ENCODE measurements at places on chromosomes 12 and 14. TPM values are rescaled to one million over a fixed set of nuclear protein-coding genes. Genes with fewer than 3 reads are reported as not detected.

DNA sequence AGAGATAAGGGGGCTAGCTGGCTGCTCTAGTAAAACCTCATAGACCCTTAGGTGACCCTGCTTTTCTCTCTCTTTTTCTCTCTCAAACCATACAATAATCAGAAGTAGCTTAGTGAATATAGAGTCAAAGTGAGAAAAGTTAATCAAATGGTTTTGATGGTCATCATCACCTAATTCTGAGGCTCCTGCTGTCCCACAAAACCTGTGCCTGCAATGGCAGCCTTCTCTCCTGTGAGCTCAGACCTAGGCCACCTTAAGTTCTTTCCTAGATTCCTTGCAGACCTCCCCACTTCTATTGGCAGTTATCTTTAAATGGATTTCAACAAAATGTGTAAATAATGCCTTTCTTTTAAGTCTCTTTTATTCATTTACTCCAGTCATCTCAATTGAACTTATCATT lies 1.5 kb upstream of the RPAP3 start:
- no peak for DNase-seq

DNA sequence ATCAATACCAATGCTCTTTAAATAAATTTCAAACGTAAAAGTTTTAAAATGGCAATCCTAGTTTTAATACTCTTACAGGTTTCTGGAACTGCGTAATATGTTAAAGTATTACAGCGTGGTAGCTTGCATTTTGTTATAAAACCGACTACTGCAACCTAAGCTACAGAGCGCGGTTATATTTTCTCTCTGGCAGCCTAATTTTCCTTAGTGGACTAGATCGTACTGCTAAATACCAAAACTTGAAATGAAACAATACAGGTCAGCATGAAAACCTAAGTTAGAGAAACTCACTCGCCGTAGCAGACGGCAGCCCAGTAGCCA lies 1.2 kb downstream of the CCDC92 start:
- no peak for DNase-seq

DNA sequence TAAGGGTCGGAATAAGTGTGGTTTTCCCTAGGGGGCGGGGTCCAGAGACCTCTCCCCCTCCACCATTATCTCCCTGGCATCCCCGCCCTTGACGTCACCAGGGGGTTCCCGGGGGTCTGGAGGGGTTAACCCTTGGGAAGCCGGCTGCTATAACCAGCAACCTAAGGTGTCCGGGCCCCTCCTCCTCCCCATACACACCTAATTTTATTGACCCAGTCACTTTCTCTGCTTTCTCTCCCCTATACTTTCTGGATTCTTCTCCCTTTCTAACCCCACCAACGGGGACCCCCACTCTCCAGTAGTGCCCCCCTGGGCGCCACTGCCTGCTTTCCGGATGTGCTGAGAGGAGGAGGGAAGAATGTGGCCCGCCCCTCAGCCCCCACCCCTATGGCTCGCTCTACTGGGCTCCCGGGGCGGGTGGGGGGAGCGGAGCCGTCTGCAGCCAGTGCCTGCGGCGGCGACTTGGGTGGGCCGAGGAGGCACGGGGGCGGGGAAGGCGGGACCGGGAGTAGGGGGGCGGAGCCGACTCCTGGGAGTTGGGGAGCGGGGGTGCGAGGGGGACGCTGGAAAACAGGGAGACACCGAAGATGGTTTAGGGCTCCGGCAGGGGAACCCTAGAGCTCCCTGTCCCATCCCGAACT lies 1.8 kb downstream of the GLI1 start:
- peak; percentile 42 for DNase-seq

TAS2R42 gene
- total RNA-seq: not detected

IL25 gene
- total RNA-seq: not detected

- peak; percentile 27 for DNase-seq
Measured at GRCh38 chr12:54159140-54159539, 29.6 kb downstream of the SMUG1 start.

DNA sequence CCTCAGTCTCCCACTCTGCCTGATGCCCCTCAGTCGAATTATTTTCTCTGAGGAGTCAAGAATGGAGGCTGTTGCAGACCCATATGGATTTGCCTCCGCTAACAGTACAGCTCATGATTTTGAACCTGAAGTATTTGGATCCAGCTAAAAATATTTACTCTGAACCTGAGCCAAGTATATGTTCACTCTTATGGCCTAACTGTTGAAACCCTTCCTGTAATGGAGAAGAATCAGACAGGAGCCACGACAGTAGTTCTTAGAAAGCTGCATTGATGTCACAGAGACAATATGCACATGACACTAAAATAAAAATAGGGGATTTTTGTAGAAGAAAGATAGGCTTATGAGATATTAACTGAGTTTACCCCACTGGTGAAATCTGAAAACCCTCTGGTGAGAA lies 1128.3 kb upstream of the FLRT2 start:
- DNase-seq: no peak

ACVRL1 gene
- total RNA-seq: 0.49 TPM

DNA sequence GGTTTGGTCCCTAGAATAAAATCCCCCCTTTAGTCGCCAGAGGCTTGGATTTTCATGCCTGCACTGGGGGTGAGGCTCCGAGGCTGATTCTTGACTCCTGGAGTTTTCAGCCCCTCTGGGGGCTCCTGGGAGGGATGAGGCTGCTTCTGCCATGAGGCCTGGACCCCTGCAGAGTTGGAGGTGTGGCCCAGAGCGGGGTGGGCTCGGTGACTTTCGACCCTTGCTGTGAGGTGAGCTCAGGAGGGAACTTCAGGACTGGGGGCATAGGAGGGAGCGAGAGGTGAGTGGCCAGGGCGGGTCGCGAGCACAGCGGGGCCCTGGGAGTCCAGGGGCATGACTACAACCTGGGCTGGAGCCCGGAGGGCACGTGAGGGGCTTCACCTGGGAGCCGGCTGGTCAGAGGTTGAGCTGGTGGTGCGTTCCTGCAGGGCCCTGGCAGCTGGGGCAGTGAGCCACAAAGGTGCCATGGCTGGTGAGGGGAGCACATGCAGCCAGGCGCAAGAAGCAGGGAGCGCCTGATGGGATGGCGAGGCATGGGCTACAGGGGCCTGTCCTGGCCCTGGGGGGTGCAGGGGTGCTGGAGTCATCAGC lies 168.2 kb downstream of the KIF26A start:
- DNase-seq: no peak

- no peak for DNase-seq
Measured at GRCh38 chr12:109331301-109331952, 16.3 kb upstream of the MYO1H start.

GRCh38 chr14:45112896-45113781 lies 21.1 kb downstream of the FKBP3 start:
- no peak for DNase-seq

OVCH1 gene
- 0.16 TPM for total RNA-seq

GRCh38 chr12:2154050-2154449 lies 101.3 kb downstream of the CACNA1C start:
- DNase-seq: no peak

SLC17A8 gene
- not detected for total RNA-seq

NIN gene
- total RNA-seq: 94.1 TPM

DNA sequence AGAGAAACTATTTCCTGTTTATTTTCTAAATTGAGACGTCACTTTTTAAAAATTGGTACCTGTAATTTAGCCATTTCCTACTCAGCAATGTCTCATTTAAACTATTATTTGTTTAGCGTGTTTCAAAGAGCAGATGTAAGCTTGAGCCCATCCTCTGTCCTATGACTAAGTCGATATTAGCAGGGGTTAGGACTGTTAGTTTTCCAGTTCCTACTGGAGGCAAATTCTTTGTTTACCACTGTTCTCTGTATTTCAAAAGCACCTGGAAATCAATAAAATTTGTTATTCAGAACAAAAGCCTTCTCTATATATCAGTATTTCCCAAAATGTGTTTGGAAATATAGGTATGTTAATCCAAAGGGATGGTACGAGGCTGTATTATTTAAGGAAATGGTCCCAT lies 42.4 kb downstream of the MDM2 start:
- DNase-seq: no peak

GMPR2 gene
- 66.2 TPM for total RNA-seq

GRCh38 chr14:62209287-62209899 lies 447.2 kb downstream of the SNAPC1 start:
- no peak for DNase-seq

CCDC38 gene
- not detected for total RNA-seq

GRCh38 chr12:132079200-132079599 lies 64.9 kb downstream of the DDX51 start:
- no peak for DNase-seq

PIWIL1 gene
- not detected for total RNA-seq

- DNase-seq: no peak
Measured at GRCh38 chr12:31650918-31651317, 8.6 kb upstream of the ETFBKMT start.

- no peak for DNase-seq
Measured at GRCh38 chr14:76870166-76870565, 44.0 kb downstream of the LRRC74A start.

DNA sequence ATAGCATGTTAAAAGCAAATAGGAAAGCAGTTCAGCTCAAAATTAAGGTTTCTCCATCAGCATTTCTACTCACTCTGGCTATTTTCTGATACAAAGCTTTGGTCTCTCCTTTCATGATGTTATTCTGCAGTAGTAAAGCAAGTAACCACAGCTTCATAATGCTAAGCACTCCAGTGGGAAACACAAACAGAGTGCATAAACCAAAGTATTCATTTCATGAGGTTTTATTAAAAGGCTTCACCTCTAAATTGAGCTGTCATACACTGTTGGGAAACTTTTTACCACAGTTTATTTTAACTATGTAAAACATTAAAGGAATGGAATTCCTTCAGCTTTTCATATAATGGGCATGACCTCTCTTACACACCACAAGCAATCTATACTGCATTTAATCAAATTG lies 157.9 kb upstream of the LMO3 start:
- DNase-seq: no peak

GRCh38 chr14:22994762-22995275 lies 12.5 kb upstream of the AJUBA start:
- DNase-seq: no peak

DEPDC4 gene
- total RNA-seq: 4.1 TPM
